ENCODE measurements at places on chromosomes 13 and 19.
A peak's percentile ranks its signal among the peaks of the same experiment; 100 is the strongest.

GRCh38 chr13:102558029-102558428 lies 38.8 kb upstream of the TPP2 start:
- no peak for DNase-seq

DNA sequence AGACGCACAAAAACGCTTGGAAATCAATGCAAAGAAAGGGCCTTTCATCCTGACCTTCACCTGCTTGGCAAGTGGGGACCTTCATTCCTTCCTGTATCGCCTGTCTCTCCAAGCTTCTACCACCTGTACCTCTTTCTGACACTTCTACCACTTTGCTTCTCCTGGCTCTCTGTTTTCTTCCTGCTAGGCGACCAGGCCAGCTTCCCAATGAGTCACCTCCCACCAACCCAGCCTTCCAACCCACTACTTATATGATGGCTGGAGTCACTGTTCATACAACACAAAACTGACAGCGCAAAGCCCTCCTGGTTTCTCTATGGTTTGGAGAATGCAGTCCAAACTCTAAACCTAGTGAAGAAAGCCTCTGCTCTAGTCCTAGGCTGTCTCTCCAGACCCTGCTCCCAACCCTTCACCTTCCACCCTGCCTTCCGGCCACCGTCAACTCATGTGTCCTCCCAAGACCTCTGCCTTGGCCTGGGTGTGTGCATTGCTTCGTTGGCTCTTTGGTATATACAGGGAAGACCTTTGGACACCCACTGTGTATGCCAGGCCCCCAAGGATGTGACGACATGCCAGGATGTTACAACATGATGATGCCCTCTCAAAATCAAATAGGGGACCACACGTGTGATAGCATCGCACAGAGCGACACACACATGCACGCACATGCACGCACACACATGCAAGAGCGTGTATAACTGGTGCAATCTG lies 148.5 kb downstream of the STK24 start:
- DNase-seq = no peak

DNA sequence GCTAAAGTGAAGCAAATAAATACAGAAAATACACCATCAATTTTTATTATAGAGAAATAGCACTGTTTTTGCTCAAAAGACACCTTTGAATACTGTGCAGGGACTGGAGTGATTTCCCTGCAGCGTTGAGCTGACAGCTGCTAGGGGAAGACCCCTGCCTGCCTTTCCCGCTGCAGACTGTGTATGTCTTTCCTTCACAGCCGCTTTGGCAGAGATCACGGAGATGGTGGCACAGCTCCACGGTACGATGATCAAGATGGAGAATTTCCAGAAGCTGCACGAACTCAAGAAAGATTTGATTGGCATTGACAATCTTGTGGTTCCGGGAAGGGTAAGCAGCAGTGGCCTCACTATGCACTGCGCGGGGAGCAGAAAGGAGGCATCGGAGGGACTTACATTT lies 141.5 kb downstream of the STK24 start:
- no peak for DNase-seq

DNA sequence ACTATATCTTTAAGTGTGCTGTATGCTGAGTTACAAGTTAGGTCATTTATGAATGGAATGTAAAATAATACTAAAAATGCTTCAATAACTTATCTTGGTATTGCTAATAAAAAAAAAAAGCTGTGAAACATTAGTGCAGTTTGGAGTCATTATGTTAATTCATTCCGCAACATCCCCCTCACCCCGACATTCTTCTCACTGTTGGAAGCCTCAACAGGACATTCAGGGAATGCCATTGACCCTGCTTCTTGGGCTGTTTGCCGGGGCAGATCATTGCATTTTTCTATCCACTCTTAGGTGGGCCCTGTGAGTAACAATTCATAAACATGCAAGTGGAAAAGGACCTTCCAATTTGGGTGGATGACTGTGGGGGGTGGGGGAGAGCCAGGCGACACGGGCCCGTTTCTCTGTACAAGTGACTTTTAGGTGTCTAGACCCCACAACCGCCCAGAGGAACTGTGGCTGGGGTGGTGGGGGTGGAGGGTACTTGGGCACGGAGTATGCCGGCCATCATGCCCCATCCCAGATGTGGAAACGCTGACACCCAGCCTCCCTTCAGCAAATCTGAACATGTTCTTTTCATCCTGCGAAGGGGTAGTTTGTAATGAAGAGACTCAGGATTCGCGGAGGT lies 185.9 kb downstream of the ZNF536 start:
- DNase-seq = no peak

DNA sequence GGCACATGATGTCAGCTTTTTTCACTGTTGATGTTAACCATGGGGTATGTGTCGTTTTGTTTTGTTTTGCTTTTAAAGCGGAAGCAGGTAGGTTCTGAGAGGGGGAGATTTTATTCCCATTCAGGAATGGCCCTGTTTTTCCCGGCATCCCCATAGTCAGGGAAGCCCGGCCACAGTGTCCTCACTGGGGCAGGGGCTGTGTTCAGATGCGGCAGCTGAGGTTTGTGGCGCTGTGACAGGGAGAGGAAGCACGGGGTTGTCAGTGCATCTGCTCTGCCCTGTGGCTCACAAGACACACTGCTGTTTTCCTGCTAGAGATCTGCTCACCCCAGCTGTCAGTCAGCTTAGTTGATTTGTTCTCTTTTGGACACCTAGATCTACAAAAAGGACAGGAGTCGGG lies 27.6 kb downstream of the ANKRD27 start:
- no peak for DNase-seq

DNA sequence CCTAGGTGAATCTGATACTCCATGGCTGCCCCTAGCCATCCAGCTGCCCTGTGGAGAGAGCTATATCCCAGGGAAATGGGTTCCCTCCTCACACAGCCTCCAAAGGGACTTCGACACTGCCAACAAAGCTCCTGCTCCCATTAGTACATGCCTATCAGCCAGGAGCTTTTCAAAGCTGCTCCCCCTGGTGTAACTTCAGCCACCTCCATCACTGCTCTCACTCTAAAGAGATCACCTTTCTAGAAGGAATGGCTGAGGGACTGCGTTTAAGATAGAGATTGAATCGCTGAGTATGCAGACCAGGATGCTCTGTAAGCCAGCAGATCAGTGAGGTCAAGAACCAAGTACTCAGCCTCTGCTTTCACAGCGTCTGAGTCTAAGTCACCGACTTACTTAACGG lies 213.7 kb downstream of the NALCN start:
- no peak for DNase-seq

GRCh38 chr19:54959840-54960239 lies 6.3 kb upstream of the NLRP2 start:
- no peak for DNase-seq

GRCh38 chr13:46662690-46663089 lies 109.7 kb downstream of the LRCH1 start:
- no peak for DNase-seq

DNA sequence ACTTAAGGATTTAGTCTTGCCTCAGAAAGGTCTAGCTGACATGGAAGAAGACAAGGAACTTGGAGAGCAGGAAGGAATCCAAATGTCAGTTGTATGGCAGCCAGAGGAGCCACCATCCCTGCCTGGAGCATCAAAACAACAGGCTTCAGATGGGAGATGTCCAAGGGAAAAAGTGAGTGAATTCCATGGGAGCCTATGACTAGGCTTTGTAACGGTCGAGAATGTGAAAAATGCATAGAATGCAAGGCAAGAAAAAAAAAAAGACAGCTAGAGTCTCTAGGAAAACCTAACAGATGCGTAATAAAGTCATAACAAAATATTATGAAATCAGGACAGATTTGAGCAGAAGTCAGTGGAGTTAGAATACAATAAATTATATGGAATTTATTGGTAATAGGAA lies 183.7 kb upstream of the LSM14A start:
- DNase-seq = peak; percentile 32

DNA sequence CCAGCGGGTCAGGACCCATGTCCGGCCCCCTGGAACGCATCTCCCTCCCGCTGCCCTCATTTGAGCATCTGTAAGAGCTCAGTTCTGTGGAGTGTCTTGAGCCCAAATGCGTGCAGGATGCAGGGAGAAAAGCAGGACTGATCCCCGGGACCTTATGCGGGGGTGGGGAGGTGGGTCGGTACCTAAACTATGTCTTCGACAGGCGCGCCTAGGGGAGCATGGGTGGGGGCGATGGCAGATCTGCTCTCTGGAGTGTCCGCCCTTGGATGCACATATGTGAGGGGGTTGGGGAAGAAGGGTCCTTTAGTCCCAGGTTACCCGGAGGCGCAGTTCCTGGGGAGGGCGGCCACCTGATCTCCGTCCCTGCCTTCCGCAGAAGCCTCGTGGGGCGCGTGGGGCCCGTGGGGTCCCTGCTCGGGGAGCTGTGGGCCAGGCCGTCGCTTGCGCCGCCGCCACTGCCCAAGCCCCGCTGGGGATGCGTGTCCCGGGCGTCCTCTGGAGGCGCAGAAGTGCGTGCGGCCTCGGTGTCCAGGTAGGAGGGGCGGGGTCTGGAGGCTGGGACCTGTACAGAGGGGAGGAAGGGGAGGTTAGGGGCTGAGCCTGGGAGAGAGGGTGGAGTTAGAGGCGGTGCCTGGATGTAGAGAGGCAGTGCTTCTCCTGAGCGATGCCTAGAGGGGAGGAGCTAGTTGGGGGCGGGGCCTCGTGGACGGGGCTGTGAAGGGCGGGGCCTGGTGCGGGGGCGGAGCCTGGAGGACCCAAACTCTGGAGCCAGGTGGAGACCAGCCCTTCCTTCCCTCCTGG lies 2.9 kb downstream of the CILP2 start:
- DNase-seq = peak; percentile 50

- no peak for DNase-seq
These were observed 908.9 kb upstream of the MIR17HG start for GRCh38 chr13:90438576-90438975.

DNA sequence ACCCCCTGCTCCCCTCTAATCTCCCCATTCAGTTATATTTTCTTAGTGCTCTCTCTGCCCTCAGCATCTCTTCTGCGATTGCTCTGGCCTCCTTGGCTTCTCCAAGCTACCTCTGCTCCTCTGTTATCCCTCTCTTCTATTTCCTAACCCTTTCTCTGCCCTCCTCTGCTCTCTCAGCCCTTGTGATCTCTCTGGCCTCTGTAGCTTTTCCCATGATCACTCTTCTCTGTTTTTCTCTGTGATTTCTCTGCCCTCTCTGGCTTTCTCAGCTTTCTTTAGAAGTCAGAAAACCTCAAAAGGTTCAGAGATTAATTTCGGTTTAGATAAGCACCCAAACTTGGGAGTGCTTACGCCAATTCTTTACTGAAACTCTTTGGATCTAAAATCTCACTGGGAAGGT lies 795.0 kb downstream of the DIAPH3 start:
- no peak for DNase-seq

DNA sequence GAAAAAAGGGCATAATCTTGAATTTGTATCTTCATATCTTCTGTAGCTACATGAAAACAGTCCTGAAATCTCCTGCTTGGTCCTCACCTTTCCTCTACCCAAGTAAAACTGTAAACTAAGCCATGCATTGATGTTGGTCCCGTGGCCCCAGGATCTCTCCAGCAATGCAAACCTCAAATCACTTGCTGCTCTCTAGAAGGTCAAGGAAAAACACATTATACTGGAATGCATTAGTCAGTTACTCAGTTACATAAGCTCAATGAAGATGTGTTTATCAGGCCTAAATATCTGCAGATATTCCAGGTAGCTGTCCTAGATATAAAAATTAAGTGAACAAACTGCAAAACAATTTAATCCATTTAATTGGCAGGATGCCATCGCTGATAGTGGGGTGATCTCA lies 261.8 kb downstream of the ABCC4 start:
- peak; percentile 69 for DNase-seq

DNA sequence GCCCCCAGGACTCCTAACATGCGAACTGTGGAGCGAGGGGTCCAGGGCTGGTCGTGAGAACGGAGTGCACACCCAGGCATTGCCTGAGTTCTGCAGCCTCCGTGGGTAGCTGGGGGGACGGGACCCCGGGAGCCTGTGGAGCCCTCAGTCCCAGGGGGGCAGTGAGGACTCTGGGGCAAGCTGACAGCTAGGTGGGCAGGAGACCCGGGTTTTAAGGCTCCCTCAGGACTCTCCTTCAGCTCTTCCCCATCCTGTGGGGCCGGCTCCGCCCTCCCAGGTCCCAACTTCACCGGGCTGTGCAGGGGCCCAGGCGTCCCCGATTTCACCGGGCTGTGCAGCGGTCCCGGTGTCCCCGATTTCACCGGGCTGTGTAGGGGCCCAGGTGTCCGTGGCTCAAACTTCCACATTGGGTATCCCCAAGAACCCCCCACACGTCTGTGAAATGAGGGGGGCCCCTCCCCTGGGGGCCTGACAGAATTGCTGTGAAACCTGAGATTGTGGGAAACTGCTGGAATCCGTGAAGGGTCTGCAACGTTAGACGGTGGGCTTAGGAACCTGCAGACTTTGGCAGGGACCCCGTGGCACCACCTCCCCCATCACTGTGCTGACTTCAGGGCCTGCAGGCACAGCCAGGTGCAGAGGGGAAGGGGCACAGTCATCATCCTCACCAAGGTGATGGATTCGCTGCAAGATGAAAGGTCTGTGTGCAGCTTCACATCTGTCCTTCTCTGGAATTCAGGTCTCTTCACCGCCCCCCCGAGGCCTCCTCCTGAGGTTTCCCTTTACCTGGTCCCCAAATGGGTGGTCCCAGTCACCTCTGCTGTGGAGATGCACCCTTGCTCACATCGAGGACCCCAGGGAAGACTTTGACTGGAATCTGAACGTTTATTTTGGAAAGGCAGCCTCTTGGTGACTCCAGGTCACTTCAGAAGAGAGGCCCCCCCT lies 73.2 kb upstream of the MCF2L start:
- no peak for DNase-seq

GRCh38 chr13:28671126-28671792 lies 12.3 kb downstream of the POMP start:
- DNase-seq = no peak

GRCh38 chr13:105219651-105220050 lies 1315.8 kb downstream of the EFNB2 start:
- DNase-seq = peak; percentile 50

DNA sequence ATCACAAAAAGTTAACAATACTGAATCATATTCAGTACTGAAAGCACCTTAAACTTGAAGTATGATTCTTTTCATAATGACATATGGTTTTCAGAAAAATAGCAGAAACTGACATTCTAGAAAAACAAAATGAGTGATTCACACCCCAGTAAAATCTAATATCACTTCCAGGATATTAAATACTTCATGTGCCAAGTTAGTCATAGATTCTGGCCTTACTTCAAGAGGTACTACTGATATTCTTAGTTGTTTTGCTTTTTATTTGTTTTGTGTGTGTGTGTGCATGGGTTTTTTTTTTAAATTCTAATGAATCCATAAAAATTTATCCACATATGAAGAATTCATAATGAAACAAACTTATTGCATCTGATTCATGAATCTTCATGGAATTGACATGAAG lies 207.9 kb upstream of the UFM1 start:
- DNase-seq = peak; percentile 48

DNA sequence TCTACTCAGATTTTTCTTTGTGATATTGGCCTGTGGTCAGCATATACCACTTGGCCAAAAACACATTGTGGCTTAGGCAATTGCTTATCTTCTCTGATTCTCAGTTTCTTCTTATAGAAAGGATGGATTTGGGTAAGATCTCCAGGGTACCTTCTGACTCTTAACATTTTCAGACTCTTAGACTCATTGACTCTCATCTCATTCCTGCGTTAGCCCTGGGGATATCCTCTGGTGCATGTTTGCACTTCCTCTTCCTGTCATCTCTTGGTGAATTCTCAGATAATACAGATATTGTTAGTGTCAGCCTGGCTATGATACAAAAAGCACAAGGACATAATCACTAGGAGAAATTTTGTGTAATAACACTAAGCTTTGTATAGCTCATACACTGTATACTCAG lies 492.5 kb upstream of the GPC6 start:
- no peak for DNase-seq

GRCh38 chr19:50537769-50538230 lies 24.1 kb upstream of the ASPDH start:
- peak; percentile 83 for DNase-seq

- no peak for DNase-seq
These were observed 44.6 kb downstream of the ANKRD27 start for GRCh38 chr19:32630338-32630737.

- DNase-seq = peak; percentile 75
These were observed 4.1 kb downstream of the SWSAP1 start for GRCh38 chr19:11378319-11379189.
